ENCODE measurements at places on chromosomes 11 and 22.
A peak's percentile ranks its signal among the peaks of the same experiment; 100 is the strongest.

DNA sequence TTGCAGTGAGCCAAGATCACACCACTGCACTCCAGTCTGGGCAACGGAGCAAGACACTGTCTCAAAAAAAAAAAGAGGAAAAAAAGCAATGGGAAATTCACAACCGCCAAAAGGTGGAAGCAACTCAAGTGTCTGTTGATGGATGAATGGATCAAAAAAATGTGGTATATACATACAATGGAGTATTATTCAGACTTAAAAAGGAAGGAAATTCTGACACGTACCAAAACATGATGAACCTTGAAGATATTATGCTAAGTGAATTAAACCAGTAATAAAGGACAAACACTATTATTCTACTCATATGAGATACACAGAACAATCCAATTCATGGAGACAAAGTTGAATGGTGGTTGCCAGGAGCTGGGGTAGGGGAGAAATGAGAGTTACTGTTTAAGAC lies 40.9 kb downstream of the FAM168A start:
- no peak for DNase-seq

DNA sequence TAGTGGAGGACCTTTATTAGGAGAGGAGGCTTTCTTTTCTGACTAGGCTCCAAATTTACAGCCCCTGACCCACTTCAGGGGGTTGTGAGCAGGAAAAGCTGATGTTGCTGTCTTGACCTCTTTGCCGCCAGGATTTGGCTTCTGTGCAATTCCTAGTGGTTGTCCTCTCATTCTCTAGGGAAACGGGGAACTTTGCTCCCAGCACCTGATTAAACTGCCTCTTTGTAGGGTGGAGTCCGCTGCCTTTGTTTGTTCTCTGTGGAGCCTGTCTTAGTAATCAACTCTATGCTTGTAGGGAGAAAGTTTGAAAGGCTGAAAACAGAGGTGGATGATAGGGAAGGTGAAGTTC lies 16.3 kb downstream of the CTNND1 start:
- no peak for DNase-seq

- no peak for DNase-seq
Observed at GRCh38 chr11:34055218-34056000, 3.9 kb downstream of the CAPRIN1 start.

GRCh38 chr22:42693763-42694683 lies 26.6 kb downstream of the A4GALT start:
- no peak for DNase-seq

DNA sequence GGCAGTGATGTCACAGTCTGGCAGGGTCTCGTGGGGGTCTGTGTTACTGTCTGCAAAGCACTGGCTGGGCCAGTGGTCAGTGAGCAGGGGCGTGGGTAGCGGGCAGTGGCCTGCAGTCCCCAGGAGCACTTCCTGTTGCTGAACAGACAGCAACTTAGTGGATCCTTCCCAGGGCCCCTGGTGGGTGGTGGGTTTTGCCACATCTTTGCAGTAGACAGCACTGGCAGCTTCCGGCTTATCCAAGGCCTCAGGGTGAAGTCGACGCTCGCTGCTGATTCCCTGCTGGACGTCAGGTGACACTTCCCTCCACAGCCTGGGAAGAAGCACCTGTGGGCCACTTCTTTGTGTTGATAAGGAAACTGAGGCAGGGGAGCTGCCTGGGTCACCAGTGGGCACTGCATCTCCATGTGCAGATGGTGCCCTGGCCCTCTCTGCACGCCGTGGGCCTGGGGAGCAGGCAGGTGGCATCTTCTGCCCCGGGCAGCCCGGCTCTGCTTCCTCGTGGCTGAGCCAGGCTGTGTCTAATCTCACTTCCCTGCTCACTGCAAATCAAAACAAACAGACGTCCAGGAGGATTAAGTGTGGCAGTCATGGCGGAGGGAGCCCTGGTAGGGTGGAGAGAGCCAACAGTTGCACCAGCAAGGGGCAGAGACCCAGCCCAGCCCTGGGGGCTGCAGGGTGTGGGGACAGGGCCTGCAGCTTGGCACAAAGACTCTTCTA lies 79.8 kb downstream of the KCNQ1 start:
- no peak for DNase-seq

DNA sequence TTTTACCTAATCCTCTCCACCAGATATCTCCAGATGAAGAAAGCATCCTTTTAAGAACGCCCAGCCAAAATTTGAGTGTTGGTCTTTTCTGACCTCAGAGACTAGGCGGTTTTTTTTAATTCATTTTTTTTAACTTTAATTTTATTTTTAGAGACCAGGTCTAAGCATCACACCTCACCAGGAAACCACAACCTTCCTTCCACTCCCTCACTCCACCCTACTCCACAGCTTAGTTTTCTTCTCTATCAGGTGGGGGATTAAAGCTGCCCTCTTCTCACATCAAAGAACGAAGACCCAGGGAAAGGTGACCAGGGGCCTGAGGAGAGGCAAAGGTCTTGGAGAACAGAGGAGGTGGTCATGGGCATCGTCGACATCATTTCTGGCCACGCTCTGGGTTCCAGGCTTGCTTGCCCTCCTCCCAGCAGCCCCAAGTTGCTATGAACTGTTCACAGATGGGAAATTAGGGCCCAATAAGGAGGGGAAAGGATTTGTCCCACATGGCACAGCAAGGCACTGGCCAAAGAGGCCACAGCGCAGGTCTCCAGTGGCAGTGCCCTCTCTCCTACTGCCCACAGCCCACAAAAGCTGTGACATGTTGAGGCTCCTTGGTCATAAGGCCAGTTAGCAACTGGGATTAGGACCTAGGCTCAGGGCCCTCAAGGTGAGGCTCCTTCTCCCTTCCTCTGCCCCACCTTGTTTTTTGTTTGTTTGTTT lies 1.4 kb upstream of the PEX16 start:
- no peak for DNase-seq

GRCh38 chr11:13349581-13349980 lies 72.0 kb downstream of the BMAL1 start:
- no peak for DNase-seq

DNA sequence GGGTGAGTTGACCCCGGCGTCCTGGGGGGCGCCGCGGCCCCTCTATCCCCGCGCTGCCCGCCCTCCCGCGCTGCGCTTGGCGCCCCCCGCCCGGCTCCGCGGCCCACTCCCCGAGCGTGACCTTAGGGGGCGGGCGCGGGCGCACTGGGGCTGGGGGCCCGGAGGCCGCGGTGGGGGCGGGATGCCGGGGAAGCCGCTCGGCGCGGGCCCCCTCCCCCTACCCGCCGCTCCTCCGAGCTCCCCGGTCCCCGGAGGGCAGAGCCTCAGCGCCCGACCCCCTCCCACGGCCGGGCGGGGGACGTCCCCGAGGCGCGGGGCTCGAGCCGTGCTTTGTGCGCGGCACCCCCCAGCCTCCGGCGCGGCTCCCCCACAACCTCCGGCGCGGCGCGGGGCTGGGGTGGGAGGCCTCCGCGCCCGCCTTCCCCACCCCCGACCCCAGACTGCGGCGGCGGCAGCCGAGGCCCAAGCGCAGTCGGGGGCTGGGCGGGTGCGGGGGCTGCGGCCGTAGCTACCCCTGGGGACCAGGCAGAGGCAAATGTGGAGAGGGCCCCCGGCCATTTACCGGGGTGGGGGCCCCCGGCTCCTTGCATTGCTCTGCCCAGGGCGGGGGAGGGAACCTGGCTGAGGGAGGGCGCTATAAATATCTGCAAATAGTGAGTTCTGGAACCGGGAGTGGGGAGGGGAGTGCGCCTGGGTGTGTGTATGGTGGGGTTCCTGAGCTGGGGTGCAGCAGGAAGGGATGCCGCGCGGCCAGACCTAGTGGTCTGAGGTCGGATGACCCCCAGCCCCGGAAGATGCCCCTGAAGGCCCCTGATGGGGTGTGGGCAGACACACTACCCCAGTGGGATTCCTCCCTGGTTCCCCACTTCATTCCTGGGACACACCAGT lies 988 bp downstream of the MGAT3 start:
- DNase-seq = no peak

GRCh38 chr22:41062146-41062545 lies 30.2 kb upstream of the EP300 start:
- DNase-seq = no peak

- DNase-seq = peak; percentile 80
Observed at GRCh38 chr22:19478901-19479354, at the start of gene UFD1. Gene UFD1 (minus strand): TSS chr22:19479193. CDS start chr22:19479085, 108 bp downstream.

DNA sequence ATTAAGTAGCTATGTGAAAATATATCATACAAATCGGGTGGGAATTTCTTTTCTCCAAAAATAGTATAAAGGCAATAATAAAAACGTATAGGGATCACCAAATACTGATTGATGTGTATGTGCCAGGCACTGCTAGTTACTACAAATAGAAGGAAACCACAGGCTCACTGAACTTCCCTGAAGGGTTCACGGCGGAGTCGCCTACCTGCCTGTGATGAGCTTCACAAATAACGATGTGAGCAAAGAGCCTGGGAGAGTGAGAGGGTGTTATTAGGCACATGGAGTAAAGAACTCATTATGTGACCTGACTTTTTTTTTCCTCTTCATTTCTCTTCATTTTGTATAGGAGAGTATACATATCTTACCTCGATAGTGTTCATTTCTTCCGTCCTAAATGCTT lies 36.0 kb upstream of the L3MBTL2 start:
- no peak for DNase-seq

GRCh38 chr11:13841393-13841792 lies 121.1 kb upstream of the SPON1 start:
- no peak for DNase-seq

DNA sequence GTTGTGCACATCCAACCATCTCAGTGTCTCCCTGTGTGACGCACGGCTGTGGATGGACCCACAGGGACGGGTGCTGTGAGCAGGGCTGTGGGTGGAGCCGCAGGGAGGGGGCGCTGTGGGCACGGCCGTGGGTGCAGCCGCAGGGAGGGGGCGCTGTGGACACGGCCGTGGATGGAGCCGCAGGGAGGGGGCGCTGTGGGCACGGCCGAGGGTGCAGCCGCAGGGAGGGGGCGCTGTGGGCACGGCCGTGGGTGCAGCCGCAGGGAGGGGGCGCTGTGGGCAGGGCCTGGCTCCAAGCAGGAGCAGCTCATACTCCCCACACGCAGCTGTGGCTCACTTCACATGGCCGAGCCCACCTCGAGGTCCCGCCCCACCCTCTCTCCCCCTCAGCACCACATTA lies 6.0 kb upstream of the MAPK11 start:
- peak; percentile 87 for DNase-seq

- no peak for DNase-seq
Observed at GRCh38 chr11:69383372-69384250, 89.7 kb downstream of the MYEOV start.

GRCh38 chr22:41367039-41367679 lies 14.6 kb upstream of the TEF start:
- DNase-seq = peak; percentile 91

- DNase-seq = peak; percentile 35
Observed at GRCh38 chr11:76629116-76629852, 41.3 kb downstream of the LRRC32 start.

DNA sequence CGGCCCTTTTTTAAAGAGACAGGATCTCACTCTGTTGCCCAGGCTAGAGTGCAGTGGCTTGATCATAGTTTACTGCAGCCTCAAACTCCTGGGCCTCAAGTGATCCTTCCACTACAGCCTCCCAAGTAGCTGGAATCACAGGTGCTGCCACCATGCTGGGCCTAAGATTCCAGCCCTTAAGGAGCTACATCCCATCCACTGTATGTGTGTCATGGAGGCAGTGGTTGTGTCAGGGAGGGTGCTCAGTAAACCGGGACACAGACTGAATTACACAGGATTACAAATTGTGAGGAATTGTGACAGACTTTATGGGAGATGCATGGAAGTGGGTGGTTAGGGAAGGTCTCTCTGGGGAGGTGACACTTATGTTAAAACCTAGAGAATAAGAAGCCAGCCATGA lies 2.1 kb upstream of the PPIL2 start:
- DNase-seq = no peak

- DNase-seq = no peak
Observed at GRCh38 chr11:30120045-30120589, 103.3 kb upstream of the KCNA4 start.

- DNase-seq = peak; percentile 31
Observed at GRCh38 chr22:36734171-36735058, 30.9 kb upstream of the CACNG2 start.

GRCh38 chr22:46432164-46433068 lies 96.9 kb downstream of the TRMU start:
- DNase-seq = peak; percentile 8

- no peak for DNase-seq
Observed at GRCh38 chr11:114392735-114393667, 7.3 kb downstream of the C11orf71 start.

DNA sequence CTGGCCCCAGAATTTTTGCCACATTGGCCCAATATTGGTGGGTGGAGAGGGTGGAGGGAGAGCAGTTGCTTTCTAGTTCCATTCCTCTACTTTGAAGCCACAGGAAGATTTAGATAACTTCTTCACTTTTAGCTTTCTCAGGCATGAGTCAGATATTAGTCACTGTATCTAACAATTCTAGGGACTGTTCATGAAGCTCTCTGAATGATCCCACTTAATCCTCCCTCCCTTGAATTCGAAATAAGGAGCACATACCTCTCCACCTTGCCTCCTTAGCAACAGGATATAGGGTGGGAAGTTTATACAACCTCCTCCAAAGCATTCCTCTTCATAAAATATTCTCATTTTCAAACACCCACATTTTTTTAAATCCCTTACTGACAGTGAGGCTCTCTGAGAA lies 13.5 kb downstream of the FSHB start:
- no peak for DNase-seq

GRCh38 chr11:14026961-14027360 lies 64.4 kb downstream of the SPON1 start:
- no peak for DNase-seq

DNA sequence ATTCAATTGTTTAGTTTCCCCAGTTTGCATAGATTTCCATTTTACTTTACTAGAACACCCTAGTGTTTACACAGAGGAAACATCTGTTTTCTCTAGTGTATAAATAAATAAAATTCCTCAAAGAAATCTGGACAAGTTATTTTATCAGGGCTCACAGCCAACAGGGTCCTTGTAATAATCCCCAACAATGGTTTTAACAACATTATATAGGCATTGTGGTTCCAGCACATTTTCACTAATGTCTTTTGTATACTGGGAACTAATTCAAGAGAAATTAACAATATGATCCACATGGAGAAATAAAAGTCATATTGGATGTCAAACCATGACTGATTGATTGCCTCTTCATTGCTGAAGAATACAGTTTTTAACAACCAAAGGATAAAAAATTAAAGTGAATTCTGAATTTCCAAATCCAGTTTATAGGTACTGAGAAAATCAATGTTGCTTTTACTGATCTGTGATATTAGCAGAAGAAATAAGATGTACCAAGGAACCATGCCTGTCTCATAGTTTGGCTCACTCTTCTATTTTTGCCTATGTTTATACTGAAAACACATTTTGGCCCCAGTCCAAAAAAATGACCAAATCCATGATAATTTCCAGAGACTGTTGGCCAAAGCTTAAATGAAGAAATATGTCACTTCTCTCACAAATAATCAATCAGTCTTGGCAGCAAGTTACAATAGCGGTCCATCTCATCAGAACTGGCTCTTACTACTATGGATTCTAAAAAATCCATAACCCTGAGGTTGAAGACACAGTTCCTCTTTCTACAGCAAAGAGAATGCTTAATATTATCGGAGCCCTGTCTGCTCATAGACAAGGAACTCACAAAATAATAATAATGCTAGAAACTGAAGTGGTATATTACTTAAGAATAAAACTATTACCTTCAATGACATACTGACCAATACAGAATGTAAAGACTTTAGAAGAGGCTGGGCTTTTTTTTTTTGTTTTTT lies 1.4 kb upstream of the MS4A13 start:
- no peak for DNase-seq

All from fibroblast of gingiva (primary cell).